ENCODE measurements at places on chromosomes 5 and 9.

GRCh38 chr5:178461004-178461730, 129.0 kb downstream of the COL23A1 start:
- no peak for DNase-seq

- no peak for DNase-seq
Measured at GRCh38 chr9:12657233-12657632, 36.0 kb upstream of the TYRP1 start.

DNA sequence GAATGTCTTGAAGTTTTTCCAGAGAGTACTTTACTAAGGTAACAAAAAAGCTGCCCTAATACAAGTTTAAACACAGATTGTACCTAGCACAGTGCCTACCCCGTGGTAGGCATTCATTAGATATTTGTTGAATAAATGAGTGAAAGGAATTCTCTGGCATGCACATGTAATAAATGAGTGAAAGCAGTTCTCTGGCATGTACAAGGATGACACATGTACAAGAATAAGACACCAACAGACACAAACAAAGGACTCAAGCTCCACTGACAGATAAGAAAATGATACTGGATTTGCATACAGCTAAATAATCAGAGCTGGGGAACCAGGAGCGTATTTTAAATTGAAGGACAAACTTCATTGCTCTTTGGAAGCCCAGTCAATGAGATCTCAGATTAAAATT, 535.8 kb downstream of the EFNA5 start:
- no peak for DNase-seq

DNA sequence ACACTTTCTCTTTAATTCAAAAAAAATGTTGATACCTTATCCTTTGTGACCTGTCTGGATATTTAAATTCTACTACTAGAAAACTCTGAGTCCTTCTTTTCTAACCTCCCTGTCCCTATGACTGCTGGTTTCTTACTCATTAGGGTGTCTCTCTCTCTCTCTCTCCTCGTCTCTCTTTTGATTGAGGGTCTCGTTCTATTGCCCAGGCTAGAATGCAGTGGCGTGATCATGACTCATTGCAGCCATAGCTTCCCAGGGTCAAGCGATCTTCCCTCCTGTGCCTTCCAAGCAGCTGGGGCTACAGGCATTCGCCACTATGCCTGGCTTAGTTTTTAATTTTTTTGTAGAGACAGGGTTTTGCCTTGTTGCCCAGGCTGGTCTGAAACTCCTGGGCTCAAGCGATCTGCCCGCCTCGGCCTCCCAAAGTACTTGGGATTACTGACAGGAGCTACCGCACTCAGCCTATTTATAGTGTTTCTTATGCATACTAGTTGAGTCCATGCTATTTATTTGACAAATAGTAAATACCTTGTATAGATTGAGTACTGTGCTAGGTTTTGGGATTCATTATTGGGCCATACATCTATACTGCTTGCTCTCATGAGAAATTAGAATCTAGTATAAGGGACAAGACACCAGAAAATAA, 61.9 kb downstream of the NSD1 start:
- no peak for DNase-seq

GRCh38 chr5:177377851-177378776, 6.1 kb upstream of the SLC34A1 start:
- no peak for DNase-seq
